ENCODE measurements at places on chromosomes 3 and 15.

DNA sequence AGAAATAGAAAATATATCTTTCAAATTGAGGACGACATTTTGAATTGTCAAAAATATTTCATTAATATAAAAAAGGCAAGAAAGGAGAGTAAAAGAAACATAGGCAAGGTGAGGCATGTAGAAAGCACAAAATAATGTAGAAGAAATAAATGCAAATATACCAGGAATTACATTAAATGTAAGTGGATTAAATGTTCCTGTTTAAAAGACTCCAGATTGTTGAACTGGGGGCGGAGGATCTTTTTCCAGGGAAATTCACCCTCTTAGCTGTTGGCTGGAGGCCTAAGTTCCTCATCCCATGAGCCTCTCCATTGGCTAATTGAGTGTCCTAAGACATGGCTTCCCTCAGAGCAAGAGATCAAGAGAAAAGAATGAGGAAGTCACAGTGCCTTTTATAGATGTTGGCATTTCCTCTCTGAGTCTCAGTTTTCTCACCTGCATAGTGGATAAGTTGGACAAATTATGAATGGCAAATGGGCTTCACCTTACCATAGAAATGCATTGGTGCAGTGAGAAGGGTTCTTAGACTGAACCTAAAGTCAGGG, 147.4 kb upstream of the SMAD3 start:
- no peak for DNase-seq

DNA sequence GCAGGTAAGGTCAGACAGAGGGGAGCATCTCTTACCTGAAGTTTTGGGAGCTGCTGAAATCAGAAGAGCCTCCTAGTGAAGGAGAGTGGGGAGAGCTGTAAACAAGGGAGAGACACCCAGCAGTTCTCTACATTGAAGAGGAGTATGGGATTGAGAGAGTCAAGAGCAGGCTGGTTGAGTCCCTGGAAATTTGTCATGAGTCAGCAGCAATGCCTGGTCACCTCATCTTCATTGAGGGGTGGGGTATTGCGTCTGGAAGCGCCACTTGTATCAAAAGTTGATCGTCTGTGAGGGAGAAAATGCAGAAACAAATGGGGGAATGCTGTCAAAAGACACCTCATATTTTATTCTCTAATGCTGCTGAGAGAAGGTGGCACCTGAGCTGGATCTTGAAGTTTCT, 256.6 kb upstream of the CFAP20DC start:
- DNase-seq, result no peak

GRCh38 chr3:171876680-171877147, 33.6 kb downstream of the TMEM212 start:
- peak; percentile 81 for DNase-seq

- DNase-seq, result no peak
Measured at GRCh38 chr15:74384881-74385643, 17.6 kb upstream of the CYP11A1 start.

DNA sequence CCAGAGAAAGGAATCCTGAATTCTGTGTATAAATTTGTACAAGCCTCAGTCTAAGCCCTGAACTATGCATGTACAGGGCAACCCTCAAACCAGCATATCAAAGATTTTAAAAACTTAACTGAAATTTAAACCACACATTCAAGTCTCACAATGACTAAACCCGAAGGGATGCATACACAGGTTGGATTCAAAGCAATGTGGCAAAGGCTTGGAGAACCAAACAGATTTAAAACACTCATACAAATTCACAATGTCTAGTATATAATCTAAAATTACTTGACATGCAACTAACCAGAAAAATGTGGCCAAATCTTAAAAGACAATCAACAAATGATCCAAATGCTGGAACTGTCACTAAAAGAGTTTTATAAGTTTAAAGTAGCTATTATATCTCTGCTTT, 36.4 kb downstream of the CEP152 start:
- no peak for DNase-seq

DNA sequence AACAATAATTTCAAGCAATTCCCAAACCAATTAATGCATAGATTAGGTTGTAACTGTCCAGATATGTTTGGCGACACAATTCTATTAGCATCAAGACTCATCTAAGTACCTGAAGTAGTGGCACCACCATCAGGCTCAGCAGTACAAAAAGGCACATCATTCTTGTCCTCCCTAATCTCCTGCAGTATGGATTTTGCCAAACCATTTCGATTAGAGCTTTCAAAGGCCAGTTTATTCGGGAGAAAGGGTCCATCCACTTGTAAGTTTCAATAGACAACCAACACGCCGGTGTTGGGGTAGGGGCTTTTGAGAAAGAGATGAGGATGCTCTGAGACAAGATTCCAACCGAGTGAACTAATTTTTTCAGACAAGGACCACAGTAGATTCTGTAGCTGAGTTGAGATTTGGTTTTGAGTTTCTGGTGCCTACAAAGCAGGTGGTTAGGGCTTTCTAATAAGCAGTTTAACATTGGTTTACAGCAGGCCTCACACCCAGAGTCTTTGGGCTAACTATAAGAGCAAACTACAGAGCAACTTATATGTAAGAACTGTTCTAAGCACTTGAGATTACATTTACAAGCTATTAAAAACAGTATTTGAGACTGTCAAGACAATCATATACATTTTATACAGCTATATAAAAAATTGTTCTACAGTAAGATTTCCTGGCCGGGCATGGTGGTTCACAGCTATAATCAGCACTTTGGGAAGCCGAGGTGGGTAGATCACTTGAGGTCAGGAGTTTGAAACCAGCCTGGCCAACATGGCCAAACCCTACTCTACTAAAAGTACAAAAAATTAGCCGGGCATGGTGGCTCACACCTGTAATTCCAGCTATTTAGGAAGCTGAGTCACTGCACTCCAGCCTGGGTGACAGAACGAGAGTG, 4.5 kb downstream of the RPL22L1 start:
- no peak for DNase-seq

- DNase-seq, result no peak
Measured at GRCh38 chr3:74651292-74651691, 36.8 kb upstream of the CNTN3 start.

- no peak for DNase-seq
Measured at GRCh38 chr3:24261521-24261920, 233.1 kb downstream of the THRB start.

DNA sequence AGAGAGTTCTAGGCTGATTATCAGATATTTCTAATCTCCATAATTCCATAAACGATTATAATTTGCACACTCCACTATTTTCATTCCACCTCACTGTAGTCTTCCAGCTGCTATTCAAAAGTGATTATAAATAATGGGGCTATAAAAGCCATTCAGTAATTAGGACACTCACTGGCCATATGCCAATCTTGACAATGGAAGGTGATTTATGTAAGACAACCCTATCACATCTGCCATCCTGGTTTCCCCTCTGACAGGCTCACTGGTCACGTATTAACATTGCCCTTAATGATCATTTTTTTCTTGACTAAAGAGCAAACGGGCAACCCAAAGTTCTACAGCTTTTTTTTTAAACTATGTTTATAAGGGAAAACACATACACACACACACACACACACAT, 402.4 kb downstream of the MAGI1 start:
- no peak for DNase-seq

GRCh38 chr3:134311693-134312071, 61.0 kb upstream of the RYK start:
- DNase-seq, result no peak

DNA sequence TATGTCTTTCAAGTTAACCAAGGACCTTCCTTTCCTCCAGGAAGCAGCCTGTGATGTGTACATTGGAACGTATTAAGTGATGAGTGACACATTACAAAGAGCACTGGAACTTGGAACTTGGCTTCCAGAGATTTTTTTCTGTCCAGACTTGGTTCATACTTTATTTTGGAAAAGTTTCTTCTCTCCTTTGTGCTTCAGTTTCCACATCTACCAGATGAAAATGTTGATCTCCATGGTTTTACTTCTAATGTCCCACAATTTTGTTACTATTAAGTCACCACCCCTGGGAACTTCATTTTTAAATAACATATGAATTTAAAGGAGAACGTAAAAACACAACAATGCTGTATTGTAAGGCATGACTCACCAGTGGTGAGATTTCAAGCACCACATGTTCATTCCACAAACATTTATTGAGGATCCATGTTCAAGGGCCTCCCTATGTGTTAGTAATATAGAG, 290.7 kb upstream of the LMCD1 start:
- no peak for DNase-seq

- no peak for DNase-seq
Measured at GRCh38 chr15:66388576-66388975, 1.9 kb downstream of the MAP2K1 start.

DNA sequence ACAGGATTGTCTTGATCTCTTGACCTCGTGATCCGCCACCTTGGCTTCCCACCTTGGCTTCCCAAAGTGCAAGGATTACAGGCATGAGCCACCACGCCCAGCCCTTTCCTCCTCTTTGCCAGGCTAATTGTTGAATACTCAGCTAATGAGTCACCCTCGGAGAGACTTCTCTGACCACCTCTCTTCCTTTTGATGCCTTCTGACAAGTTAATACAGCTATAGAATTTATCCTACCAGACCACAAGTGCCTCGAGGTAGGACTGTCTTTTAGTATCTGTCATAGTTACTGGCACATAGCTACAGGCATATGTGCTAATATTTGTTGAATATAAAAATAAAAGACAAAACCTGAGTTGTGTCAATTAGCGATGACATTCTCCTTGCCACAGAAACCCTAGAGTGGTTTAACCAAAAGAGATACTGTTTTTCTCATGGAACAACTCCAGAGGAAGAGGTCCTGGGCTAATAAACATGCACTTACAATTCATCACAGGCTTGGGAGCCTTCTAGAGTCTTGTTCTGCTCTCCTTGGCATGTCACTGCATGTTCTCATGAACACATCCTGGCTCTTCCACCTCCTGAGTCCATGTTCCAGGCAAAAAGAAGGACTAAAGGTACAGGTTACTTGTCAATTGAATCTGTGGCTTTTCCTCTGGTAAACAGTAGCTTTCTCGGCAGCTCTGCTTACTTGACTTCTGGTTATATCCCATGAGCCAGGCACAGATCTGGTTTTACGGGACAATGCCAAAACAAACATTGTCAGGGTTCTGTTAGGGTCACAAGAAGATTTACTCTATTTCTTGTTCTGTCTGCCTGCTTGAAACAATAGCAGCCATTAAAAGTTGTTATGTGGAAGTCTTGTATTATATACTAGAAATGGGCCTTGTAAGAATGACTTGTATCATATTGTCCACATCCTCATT, 332.3 kb downstream of the THSD4 start:
- no peak for DNase-seq

DNA sequence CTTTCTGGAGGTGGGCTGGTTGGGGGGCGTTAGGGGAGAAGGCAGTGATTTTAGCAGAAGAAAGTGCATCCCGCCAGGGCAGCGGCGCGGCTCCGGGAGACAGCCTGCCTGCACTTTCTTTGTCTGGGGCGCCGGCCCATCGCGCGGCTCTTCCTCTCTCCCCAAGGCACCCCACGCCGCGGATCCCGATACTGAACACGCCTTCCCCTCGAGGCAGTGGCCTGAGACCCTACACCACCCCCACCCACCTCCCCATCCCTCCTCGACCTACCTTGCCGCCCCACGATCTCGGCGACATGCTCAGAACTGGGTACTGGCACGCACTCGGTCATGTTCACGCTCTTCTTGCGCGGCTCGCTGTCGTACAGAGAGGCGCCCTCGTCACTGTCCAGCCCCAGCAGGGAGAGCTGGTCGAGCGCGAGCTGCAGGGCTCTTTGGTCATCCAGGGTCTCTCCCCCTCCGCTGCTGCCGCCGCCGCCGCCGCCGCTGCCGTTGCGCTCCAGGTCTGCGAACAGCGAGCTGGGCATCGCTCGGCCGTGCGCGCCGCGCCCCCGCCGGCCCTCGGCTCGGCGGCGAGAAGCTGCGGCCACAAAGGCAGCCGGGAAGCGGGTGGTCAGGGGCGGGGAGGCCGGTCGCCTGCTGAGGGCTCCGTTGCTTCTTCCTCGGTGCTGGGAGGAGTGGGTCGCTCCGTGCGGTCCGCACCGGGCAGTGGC, 483 bp downstream of the MEX3B start:
- no peak for DNase-seq

DNA sequence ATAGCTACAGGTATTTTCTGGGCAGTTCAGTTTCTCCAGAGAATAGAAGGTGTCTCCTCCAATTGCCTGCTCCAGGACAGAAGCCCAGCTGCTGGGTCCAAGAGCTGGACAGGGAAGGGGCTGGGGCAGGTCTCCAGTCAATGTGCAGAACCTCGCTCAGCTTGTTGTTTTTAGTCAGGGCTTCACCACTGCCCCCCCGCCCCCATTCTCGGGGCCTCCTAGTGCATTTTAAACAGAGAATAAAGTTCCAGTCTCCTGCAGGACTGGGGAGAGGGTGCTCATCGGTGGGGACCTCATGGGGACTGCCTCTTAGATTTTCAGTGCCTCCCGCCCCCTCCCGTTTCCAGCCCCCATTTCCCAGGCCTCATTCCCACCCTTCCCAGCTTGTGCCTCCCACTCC, 216.6 kb downstream of the XXYLT1 start:
- DNase-seq, result no peak

Measured in AG09319 (cell line).